Activated CD4-positive, alpha-beta T cell treated with anti-CD3 and anti-CD28 coated beads, Interleukin-2, amount 10 ng/mL, durations not matched to agents 24 days and 14 days (primary cell): ENCODE measurements at places on chromosomes 3 and 15. TPM values are rescaled to one million over a fixed set of nuclear protein-coding genes. Genes with fewer than 3 reads are reported as not detected.

Gene MOBP
- total RNA-seq = not detected in 2 replicates

DNA sequence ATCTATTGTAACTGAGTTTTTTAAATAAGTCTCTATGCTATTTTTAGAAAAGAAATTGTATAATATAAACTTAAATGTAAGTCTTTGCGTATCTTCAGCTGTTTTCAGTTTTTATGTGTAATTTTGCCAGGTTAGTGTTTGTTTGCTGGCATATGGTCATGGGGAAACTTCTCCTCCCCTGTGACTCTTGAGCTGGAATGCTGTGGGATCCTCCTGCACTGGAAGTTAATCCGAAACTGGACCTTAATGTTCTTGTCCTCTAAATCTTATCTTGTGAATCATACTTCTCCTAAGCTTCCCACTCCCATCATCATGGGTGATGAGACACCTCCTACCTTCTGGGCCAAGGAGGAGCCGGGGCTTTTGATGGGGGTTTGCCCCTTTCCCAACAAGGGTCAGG is 52.4 kb upstream of the CHST2 start:
- H3K4me3 ChIP-seq = no peak overlapping the region
- no peaks in the 10 kb centered on the region for H3K27me3 ChIP-seq
- DNase-seq = no peak
- H3K4me1 ChIP-seq = no peaks in the 10 kb centered on the region

DNA sequence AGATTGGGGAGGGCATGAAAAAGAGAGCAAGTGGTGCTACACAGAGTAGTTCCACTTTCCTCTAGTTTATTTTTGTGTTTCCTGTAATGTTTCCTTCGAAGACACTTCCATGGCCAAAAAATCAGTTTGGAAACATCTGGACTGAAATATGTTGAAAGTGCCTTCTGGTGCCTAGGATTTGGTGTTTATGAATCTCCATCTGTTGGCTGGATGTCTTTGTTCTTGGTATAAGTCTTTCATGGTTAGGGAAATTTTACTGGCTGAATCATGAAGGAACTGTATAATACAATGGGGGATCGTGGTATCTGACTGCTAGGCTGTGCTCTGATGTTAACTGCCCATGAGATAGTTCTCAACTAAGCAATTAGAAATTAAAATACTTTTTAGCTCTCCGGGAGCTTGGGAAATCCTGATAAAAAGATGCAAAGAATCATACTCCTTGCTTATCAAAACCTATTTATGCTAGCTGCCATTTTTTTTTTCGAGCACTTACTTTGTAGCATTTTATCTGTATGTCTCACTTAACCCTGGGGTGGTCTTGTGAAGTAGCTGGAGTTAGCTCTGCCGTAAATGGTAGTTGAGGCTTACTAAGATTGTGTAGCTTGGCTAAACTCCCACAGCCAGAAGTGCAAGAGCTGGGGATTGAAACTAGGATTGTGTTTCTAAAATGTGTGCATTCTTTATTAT is 21.9 kb downstream of the AKAP13 start:
- H3K27me3 ChIP-seq = no peaks in the 10 kb centered on the region
- H3K4me1 ChIP-seq = peaks cover 45% of the 10 kb centered on the region
- DNase-seq = no peak

Gene OIP5
- 15.8 and 21.0 TPM in 2 replicates for total RNA-seq

Gene MFSD1
- total RNA-seq = 20.4 and 23.2 TPM in 2 replicates

DNA sequence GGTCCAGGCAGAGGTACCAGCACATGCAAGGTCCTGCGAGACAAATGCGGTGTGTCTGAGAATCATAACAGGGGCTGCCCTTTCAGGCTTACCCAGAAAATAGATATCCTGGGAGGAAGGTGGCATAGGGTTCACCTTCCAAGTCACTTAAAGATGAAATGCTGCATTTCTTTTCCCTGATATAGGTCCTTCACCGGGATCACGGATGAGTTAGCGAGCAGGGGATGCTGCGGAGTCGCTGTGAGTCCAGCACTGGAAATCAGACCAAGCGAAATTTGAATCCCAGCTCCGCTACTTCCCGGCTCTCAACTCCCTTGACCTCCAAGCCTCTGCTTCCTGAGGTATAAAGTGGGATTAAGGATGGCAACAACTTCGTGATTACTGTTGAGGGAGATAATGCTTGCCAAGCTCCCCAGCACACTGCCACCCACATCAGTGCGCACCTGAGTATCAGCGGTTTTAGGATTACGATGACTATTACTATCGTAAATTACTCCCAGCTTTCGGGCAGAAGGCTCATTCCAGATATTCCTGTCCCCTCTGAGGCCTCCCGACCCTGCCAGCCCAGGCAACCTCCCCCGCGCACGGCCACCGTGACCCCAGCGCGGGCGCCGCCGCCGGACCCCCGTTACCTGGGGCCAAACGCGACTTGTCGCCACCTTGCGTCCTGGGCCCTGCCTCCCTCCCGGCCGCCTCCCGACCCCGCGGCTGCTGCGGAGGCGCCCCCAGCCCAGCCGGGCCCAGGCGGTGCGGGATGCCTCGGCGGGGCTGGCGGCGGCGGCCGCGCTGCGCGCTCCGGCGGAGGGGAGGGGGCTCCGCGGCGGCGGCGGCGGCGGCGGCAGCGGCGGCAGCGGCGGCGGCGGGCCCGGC is 589 bp upstream of the GPR27 start:
- peak overlapping the region; percentile 38 for H3K4me3 ChIP-seq
- H3K27me3 ChIP-seq = peaks cover 60% of the 10 kb centered on the region
- peak; percentile 57 for DNase-seq
- peaks cover 3% of the 10 kb centered on the region for H3K36me3 ChIP-seq
